ENCODE measurements at places on chromosomes 12 and 14. TPM values are rescaled to one million over a fixed set of nuclear protein-coding genes. Genes with fewer than 3 reads are reported as not detected.

Gene FAM222A
- 0.26 TPM for total RNA-seq

Gene CRIP1
- total RNA-seq: 0.90 TPM

Gene KRT75
- not detected for total RNA-seq

Gene LYZ
- total RNA-seq: not detected

Gene TAS2R7
- not detected for total RNA-seq

Gene TSFM
- 15.2 TPM for total RNA-seq

Gene AQP6
- not detected for total RNA-seq

Gene OR6C2
- not detected for total RNA-seq

Gene MRPL51
- 106 TPM for total RNA-seq

Gene KRT83
- not detected for total RNA-seq
